ENCODE measurements at places on chromosomes 3 and 15. TPM values are rescaled to one million over a fixed set of nuclear protein-coding genes. Genes with fewer than 3 reads are reported as not detected.

The TTLL13 gene
- total RNA-seq, result 1.3 TPM

The SPTBN5 gene
- total RNA-seq, result 0.90 TPM

The CA12 gene
- total RNA-seq, result 0.46 TPM

The SPRED1 gene
- 0.46 TPM for total RNA-seq

The NOX5 gene
- total RNA-seq, result 0.21 TPM

Measured in activated T-helper 2 cell treated with anti-CD3 and anti-CD28 coated beads, Interferon-gamma antibody, Interleukin-2, Interleukin-4, amounts not matched to agents 10 μg/mL and 5 μg/mL and 100 μg/mL, durations not matched to agents 14 hours and 24 hours and 36 hours (primary cell).